ENCODE measurements at places on chromosomes 1 and 21.

DNA sequence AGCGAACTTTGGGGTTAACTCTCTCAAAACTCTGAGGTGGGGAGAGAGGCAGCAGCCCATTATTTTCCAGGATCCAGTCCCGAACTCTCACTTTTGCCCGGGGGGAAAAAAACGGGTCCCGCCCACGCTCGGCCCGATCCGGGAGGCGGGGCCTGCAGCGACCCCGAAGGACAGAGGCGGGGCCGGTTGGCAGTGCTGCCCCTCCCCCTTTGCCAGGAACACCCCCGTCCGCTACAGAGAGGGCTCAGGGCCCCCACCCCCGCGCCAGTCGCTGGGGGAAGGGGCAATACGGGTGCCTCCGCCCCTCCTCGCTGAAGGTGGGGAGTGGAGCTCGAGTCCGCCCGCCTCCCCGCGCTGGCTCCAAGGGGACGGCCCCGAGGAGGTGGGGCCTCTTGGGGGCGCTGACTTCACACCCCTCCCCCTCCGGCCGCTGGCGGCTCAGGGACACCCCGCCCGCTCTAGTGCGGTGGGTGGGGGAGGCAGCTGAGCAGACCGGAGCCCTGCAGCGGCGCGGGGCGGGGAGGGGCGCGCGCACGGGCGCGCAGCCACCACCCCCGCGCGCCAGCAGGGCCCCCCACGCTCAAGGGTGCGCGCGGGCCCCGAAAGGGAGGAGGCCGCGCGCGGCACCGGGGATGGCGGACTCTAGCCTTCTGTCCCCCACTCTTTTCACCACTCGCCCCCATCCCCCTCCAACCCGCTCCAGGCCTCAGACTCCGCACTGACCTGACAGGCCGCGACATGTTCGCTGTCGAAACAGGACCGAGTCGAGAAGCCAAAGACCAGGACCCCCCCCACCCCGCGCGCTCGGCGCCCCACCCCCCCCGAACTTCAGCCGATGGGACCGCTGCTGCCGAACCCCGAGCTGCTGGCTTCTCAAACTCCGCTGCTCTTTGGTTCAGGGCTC lies 496 bp downstream of the NUCKS1 start:
- DNase-seq = peak; percentile 66

GRCh38 chr1:8545078-8545477 lies 227.2 kb downstream of the SLC45A1 start:
- DNase-seq = no peak

DNA sequence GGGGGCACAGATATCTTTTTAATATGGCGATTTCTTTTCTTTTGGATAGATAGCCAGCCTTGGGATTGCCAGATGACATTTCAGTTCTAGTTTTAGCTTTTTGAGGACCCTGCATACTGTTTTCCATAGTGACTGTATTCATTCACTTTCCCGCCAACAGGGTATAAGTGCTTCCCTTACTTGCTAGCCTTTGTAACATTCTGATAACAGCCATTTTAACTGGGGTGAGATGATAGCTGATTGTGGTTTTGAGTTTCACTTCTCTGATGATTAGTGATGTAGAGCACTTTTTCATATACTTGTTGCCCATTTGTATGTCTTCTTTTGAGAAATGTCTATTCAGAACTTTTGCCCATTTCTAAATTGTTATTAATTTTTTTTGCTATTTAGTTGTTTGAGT lies 151.9 kb downstream of the NTPCR start:
- DNase-seq = no peak

DNA sequence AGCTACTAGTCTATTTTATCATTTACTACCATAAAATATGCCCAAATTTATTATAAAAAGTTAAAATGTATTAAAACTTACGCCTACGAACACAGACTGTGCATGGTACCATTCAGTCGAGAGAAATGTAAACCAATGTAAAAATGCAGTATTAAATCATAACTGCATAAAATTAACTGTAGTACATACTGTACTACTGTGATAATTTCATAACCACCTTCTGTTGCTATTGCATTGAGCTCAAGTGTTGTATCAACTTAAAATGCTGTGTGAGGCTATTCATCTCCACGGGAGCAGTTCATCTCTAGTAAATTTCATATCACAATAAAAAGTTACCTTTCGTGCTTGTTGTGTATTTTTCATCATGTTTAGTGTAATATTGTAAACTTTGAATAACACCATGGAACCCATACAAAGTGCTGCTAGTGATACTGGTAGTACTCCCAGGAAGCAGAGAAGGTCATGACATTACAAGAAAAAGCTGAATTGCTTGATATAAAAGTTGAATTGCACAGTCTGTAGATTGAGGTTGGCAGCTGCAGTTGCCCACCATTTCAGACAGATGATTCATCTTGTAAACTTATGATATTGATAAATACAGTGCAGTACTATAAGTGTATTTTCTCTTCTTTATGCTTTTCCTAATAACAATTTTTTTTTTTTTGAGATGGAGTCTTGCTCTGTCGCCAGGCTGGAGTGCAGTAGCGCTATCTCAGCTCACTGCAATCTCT lies 19.0 kb upstream of the CENPF start:
- no peak for DNase-seq

GRCh38 chr1:54135436-54136120 lies 17.2 kb downstream of the CDCP2 start:
- DNase-seq = no peak

DNA sequence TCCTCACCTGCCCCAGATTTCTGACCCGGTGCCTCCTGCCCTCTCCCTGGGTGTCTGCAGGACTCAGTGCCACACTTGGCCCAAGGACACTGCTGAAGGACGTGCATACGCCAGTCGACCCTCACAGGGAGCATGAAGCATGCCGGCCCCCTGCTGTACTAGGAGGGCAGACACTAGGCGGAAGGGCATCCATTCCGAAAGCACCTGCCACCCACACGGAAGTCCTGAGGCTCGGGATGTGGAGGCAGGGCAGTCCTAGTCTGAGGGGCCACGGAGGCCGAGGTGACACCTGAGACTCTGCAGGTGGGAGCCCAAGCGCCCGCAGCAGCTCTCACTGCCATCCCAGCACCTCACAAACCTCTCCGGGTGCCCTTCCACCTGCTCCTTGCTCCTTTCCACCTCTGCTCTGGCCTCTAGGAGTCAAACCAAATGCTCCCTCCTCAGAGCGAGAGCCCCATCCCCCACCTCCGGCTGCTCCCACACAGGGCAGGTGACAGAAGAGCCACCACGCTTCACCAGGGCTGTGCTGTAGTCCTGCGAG lies 2.4 kb downstream of the NPHP4 start:
- no peak for DNase-seq

DNA sequence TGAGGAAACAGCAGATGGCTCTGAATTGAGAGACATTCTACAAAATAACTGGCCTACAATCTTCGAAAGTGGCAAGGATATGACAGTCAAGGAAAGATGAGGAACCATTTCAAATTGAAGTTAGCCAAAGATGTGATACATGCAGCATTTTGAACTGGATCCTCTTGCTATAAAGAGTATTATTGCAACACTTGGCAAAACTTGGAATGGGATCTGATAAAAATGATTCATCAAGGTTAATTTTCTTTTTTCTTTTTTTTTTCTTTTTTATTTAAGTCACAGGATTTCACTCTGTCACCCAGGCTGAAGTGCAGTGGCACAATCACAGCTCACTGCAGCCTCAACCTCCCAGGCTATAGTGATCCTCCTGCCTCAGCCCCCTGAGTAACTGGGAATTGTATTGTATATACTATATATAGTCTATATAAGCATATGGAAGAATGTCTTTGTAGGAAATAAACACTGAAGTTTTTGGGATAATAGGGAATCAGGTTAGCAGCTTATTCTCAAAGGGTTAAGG lies 49.8 kb upstream of the GJA8 start:
- DNase-seq = no peak

All from NCI-H526 treated with DMSO at 0.1 percent for 48 hours (cell line).